ENCODE measurements at places on chromosomes 7 and 10.

DNA sequence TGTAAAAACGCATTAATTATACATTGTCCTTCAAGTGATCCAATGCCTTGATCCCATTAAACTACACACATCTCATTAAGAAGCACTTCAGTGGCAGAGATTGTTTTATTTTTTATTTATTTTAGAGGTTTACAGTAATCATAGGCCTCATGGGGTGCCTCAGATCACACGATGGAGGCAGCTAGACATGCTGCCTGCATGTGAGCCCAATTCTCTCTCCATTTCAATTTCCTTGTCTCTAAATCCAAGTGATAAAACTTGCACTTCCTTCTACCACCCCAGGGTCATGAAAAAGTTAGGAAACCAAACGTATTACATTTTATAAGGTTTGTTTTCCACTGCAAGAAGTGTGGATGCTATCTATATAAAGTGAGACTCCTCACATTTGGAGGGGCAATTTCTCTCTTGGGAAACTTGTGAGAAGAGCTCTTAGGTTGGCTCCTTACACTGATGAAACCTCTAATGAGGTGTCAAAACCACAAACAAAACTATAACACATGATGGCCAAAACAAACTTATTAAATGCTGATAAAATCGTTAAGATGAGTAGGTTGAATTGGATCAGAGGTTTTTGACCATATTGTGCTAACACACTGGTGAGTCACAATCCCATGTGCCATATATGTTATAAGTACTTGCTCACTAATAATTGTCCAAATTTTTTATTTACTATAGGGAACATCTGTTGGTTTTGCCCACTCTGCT, 22.3 kb upstream of the XPNPEP1 start:
- DNase-seq: no peak

DNA sequence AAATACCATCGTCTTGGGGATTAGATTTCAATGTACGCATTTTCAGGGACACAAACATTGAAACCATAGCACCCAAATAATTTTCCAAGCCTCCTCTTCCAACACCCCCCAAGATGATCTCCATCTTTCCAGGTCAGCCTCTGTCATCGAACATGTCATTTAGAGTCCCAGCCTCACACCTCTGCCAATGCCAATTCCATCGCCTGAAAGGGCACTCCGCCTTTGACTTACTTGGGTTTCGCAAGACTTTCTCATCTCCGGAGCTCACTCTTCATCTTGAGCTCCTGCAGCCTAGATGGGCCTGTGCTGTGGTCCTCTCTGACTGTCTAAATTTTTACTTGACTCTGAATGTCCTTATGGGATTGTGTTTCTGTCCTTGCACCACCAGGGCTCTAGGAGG, 10.4 kb upstream of the FAM241B start:
- no peak for DNase-seq

GRCh38 chr7:12638851-12639456, 48.5 kb upstream of the ARL4A start:
- no peak for DNase-seq

DNA sequence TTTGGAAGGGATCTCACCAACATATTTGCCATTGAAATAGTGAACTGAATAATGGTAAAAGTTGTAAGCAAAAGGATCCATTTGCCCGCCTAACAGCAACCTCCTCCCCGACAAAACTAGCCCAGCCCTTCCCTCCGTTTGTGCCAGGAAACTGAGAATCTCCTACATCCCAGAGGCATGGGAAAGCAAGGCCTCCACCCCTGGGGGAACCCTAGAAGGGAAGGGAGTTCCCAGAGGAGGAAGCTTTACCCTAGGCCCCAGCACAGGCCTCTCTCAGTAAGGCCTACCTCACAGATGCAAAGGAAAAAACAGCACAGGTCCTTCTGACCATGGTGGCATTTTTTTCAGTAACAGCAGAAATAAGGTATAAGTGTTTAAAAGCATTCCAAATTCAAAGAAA, 229.7 kb downstream of the ELMO1 start:
- no peak for DNase-seq

- DNase-seq: no peak
Measured at GRCh38 chr10:2994221-2994961, 73.0 kb upstream of the PFKP start.

- DNase-seq: no peak
Measured at GRCh38 chr7:106021151-106022067, 58.3 kb downstream of the CDHR3 start.

GRCh38 chr10:68784476-68784875, 42.9 kb upstream of the STOX1 start:
- no peak for DNase-seq

- no peak for DNase-seq
Measured at GRCh38 chr10:59314268-59314667, 48.1 kb downstream of the FAM13C start.

DNA sequence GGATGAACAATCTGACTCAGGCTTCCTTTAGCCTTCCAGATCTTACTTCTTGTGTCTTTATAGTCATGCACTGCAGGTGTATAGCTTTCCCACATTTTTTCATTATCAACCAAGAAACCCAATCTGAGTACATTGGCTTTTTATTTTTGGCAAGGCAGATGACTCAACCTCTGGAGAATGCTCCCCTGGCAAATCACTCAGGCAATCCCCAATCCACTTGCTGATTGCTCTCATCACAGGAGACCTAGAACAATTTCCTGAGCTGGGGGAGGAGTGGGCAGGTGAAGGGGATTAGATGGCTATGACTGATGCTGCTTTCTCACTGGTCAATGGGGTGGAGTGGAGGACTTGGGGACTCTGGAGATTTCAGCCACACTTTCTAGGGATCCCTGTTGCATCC, 134.4 kb downstream of the SLC16A9 start:
- no peak for DNase-seq

DNA sequence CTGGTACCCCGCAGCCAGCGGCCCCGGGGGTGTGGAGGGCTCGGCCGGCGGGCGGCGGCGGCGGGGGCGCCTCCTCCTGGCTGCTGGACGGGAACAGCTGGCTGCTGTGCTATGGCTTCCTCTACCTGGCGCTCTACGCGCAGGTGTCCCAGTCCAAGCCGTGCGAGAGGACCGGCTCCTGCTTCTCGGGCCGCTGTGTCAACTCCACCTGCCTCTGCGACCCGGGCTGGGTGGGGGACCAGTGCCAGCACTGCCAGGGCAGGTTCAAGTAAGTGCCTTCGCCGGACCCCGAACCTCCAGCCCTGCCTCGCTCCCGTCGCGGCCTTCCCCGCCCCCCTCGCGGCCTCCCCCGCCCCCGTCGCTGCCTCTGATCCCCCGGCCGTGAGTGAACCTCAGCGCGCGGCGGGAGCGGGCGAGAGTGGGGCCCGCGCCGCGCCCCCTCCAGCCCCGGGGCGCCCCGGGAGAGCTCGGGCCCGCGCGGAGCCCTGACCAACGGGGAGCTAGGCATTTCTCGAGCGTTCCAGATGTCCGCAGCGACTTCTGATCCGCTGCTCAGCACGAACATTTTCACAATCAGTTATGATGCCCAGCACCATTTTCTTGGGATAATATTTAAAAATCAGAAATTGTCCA, 727 bp downstream of the ATRNL1 start:
- no peak for DNase-seq

- DNase-seq: no peak
Measured at GRCh38 chr7:75889826-75890225, 11.0 kb downstream of the RHBDD2 start.

GRCh38 chr10:71472912-71473311, 76.2 kb downstream of the CDH23 start:
- no peak for DNase-seq

GRCh38 chr7:21243265-21243664, 184.6 kb upstream of the SP4 start:
- DNase-seq: no peak

DNA sequence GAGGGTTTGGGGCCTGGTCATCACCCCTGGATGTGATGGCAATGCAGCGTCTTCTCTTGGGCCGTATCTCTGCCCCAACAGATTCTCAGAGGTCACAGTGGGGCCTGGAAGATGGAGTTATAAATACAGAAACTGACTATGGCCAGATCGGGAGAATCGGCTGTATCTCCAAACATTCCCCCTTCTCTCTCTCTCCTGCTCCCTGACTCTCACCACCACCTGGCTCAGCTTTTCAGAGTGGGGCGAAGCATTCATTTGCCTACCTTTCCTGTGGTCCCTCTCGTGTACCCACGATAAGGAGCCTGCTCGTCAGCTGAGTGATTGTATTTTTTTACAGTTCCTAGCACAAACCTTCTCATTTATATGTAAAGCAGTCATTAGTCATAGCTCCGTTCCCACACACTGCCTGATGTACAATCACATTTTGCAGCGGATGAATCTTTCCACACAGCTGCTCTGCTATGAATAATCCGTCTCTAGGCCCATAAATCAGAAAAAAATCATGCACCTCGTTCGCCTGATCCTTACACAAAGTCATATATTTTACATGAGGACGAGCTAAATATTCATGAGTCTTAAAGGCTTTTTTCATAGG, 23.2 kb upstream of the BTRC start:
- DNase-seq: no peak

DNA sequence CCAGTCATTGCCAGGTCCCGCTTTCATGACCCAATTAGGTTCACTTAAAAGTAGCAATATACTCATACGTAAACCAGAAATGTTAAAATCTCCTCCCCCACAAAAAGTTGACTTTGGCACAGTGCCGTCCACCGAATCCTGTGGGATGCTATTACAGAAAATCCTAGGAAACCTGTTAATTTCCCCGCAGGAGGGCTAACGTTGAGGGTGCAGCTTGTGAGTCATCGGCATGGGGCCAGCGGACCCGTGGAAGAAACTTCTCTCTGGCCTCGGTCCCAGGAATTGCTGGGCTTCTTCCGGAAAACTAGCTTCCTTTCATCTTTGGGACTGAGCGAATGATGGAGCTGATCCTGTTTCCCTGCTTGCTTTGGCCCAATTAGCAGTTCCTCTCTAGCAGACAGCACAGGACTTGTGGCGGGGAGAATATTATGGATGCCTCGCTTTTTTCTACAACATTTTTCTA, 13.5 kb downstream of the CRYGN start:
- no peak for DNase-seq

Measured in left renal pelvis (tissue), 4 donors.